ENCODE measurements at places on chromosomes 16 and 17. TPM values are rescaled to one million over a fixed set of nuclear protein-coding genes. Genes with fewer than 3 reads are reported as not detected.

DNA sequence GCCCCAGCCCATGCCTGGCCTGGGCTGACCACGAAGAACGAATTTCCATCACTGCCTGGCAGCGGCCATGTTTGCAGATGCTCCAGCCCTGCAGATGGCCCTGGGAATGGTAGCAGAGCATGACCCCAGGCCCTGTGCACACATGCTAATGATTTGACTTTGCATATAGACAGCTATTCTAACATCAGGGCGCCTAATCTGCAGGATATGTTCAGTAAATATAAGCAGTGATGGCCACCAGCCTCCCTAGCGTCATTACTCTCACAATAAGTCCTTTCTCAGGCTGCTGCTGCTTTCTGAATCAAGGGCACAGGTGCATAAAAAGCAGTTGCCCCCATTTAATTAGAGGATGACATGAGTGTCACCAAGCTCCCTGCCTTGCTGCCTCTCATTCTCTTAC is 24.2 kb downstream of the DNAH9 start:
- DNase-seq = no peak

GRCh38 chr16:86395477-86395876 is 114.8 kb upstream of the FOXF1 start:
- no peak for DNase-seq

GRCh38 chr16:22257440-22257839 is 39.8 kb upstream of the POLR3E start:
- no peak for DNase-seq

The TEX19 gene
- total RNA-seq = not detected

The AFMID gene
- total RNA-seq = 64.7 TPM

GRCh38 chr16:46830417-46830901 is 521 bp downstream of the C16orf87 start:
- no peak for DNase-seq

DNA sequence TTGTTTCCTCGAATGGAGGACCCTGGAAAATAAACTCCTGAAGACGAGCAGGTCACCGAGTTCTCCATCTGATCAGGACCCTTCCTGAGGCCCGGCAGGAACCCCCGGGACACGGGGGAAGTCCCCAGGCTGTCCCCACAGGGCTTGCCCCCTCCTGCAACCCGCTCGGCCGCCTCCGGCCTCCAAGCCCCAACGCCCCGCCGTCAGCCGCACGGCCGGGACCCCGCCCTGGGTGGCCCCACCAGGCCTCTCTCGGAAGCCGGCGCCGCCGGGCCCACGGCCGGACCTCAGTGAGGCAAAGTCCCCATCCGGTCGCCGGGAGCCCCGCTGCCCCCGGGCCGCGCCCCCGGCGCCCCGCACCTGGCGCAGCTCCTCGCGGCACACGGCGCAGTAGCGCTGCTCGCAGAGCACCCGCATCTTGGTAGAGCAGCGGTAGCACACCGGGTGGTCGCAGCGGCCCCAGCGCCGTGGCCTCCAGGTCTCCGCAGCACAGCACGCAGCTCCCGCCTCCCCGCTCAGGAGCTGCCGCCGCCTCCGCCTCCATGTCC is 383 bp downstream of the ZNF598 start:
- no peak for DNase-seq

- DNase-seq = no peak
Observed at GRCh38 chr16:65119901-65120401, 1.9 kb downstream of the CDH11 start.

DNA sequence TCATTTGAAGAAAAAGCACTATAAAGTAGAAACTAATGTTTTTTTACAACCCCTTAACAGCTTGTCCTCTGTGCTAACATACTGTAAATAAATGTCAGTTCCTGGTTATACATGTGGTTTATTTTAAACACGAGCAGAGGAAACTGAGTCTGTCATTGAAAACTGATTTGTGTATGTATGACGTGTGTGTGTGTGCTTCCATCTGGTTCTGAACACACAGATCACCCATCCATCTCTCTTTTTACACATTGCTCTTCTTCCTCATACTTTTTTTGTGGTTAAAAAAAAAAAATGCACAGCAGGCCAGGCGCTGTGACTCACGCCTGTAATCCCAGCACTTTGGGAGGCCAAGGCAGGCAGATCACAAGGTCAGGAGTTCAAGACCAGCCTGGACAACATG is 49.5 kb downstream of the ZNF423 start:
- DNase-seq = no peak

- DNase-seq = no peak
Observed at GRCh38 chr17:6800422-6801027, 24.5 kb downstream of the FBXO39 start.

- DNase-seq = no peak
Observed at GRCh38 chr16:48442379-48442778, 57.2 kb upstream of the SIAH1 start.

- no peak for DNase-seq
Observed at GRCh38 chr17:82367724-82368524, 3.6 kb upstream of the UTS2R start.

GRCh38 chr16:77191259-77191969 is 424 bp downstream of the MON1B start:
- DNase-seq = no peak

The HSPB9 gene
- not detected for total RNA-seq

DNA sequence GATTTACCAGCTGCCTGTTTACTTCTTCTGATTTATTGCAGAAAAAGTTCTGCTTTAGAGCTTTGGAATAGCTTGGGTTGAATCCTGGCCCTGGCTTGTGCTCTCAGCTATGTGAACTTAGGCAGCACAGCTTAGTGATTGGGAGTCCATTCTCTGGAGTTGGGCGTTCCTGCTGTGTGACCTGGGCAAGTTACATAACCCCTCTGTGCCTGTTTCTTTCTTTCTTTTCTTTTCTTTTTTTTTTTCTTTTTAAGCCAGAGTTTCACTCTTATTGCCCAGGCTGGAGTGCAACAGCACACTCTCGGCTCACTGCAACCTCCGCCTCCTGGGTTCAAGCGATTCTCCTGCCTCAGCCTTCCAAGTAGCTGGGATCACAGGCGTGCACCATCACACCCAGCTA is 51.5 kb upstream of the AQP8 start:
- DNase-seq = no peak

GRCh38 chr17:72390675-72391508 is 270.1 kb downstream of the SOX9 start:
- no peak for DNase-seq

DNA sequence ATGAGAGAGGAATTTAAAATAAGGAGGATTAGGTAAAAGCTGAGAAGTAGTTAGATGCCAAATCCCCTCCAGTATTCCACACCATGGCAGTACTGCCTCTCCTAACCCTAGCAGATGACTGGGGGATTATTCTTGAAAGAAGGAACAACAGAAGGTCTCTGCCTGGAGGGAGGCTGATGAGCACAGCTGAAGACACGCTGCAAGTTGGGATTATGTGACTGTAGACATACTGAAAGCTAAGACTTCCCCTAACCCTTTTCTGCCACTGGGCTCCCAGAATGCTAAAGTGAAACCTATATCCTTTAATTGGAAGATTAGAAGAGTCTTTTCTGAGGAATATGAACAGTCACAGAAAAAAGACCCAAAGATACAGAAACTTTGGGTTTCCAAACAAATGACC is 27.7 kb upstream of the SLC46A1 start:
- DNase-seq = no peak

The TP53TG3 gene
- total RNA-seq = not detected

DNA sequence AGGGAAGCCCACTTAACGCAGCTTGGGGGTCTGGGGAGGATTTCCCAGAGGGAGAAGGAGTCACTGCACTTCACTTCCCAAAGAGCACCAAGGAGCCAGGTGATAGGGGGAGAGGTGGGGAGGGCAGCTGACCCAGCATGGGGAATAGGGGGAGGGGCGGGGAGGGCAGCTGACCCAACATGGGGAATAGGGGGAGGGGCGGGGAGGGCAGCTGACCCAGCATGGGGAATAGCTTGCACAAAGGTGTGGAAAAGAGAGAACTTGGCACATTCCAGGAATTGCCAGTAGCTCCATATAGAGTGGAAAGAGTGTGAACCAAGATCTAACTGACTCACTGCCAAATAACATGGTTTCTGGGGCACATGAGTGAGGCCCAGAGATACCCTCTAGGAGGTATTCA is 110.3 kb downstream of the CCT6B start:
- no peak for DNase-seq

DNA sequence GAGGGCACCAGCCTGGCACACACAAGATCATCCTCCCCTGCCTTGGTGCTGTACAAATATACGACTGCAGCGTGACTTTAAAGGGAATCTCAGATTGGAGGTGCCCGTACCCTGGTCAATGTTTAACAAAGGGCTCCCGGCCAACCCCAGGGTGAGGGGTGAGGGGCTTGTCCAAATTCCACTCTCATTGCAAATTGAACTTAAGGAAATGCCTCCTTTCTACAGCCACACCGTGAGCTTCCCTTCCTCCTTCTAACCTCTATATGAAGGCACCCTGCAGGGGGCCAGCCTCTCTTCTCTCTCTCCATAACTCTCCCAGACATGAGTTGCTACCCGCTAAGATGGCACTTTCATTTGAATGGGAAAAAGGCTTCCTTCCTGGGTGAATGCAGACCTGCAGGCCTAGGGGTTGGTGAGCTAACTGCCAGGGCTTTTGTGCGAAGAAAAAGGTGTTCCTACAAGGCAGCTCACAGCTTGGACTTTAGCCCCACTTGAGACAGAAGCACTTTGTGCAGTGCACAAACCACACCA is 76.6 kb downstream of the IRF8 start:
- DNase-seq = no peak

The ALOX15B gene
- total RNA-seq = not detected

The TP53TG3C gene
- total RNA-seq = not detected

DNA sequence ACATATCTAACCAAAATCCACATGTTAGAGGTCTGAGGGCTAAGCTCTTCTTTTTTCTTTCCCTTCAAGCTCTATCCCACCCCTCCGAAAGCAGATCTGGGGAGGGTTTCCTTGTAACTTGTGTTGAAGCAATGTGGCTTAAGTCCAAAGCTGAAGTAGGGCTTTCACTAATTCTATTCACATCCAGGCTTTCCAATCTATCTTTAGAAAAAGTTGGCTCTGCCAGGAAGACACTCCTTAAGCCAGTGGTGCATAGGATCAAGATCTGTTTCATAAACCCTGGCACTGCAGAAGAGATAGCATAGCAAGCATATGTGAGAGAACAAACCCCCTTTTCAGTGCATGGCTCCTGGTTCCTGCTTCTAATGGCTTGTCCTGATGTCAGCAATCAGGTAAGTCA is 34.9 kb upstream of the DHX40 start:
- DNase-seq = no peak

The DLG4 gene
- 10.8 TPM for total RNA-seq

DNA sequence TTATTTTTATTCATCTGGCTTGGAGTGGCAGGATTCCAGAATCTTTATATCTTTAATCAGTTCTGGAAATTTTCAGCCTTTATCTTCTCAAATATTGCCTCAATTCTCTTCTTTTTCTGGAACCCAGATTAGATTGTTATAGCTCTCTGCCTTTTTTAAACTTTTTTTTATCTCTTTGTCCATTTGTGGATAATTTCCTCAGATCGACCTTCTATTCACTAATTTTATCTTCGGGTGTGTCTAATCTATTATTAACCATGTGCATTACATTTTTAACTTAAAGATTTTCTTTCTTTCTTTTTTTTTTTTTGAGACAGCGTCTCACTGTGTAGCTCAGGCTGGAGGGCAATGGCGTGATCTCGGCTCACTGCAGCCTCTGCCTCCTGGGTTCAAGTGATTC is 5.2 kb upstream of the ZFP90 start:
- no peak for DNase-seq

- no peak for DNase-seq
Observed at GRCh38 chr17:82172486-82173160, 40.0 kb downstream of the CCDC57 start.

- DNase-seq = no peak
Observed at GRCh38 chr17:46851029-46851741, at the start of gene WNT9B. WNT9B (plus strand) TSS chr17:46851583; CDS start chr17:46851639, 56 bp downstream.

The ST6GALNAC1 gene
- total RNA-seq = not detected

DNA sequence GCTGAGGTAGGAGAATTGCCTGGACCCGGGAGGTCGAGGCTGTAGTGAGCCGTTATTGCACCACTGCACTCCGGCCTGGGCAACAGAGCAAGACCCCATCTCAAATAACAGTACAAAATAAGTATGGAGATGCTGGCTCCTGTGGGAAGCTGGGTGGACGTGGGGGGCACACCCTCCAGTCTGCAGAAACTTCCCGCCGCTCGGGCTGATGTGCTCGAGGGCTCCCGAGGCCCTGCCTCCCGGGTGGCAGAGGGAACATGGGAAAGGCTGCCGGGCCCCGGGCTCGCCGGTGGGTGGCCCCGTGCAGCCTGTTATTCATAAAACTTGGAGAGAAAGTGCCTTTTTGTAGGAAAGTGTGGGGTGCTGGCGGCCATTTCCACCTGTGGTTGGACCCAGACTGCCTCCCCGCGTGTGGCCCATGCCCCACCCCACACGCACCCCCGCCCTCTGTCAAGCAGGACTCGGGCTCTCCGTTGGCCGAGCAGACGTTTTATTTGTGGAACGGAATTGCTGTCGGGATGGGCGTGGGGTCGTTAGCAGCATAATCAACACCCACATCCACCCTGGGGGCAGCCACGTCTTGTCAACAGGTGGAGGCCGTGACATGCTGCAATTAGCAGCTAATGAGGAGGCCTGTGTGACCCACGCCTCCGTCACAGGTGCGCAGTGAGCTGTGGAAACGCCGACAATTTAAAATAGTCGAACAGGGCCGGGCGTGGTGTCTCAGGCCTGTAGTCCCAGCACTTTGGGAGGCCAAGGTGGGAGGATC is 7.4 kb upstream of the CIAO3 start:
- no peak for DNase-seq

The OTOP2 gene
- total RNA-seq = not detected

Data from glomerular endothelial cell (primary cell).